ENCODE measurements at places on chromosomes 12 and 14.

- no peak for DNase-seq
Observed at GRCh38 chr12:76029982-76030340, 1.6 kb downstream of the PHLDA1 start.

GRCh38 chr14:94797887-94798286, 28.0 kb upstream of the GSC start:
- no peak for DNase-seq

DNA sequence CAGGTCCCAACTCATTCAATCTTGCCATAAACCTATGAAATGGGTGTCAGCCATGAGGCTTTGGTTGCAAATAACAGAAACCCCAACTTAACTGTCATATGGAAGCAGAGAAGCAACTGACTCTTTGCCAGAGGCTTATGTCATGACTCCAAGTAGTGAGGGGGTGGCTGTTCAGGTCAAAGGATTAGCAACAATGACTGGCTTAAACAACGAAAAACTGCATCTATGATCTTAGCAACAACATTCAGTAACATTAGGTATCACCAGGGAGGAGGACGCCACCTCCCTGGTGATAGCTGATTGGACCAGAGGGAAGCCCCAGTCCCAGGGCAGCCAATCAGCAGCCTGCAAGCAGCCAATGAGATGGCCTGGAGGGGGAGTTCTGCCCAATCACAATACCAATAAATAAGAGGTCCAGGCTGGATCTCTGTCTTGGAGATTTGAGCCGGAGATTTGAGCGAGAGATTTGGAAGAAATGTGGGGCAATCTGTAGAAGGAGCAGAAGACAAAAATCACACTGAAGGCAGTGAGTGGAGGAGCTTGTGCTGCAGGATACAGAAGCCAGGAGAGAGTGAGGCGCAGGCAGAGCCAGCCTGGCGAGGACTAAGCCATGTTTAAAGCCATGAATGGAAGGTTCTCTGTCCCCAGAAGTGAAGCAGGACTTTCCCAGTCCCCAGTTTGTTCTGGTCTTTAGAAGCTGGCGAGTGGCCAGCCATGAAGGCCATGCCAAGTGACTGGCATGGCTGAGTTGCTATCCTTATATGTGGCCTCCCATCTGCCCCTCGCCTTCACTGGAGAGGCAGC, 93.3 kb downstream of the CALM1 start:
- DNase-seq, result no peak

- peak; percentile 10 for DNase-seq
Observed at GRCh38 chr12:90075685-90076084, 367.0 kb upstream of the ATP2B1 start.

- no peak for DNase-seq
Observed at GRCh38 chr12:14611640-14612203, 44.0 kb upstream of the PLBD1 start.

- DNase-seq, result no peak
Observed at GRCh38 chr12:25940886-25941285, 17.6 kb upstream of the RASSF8 start.

DNA sequence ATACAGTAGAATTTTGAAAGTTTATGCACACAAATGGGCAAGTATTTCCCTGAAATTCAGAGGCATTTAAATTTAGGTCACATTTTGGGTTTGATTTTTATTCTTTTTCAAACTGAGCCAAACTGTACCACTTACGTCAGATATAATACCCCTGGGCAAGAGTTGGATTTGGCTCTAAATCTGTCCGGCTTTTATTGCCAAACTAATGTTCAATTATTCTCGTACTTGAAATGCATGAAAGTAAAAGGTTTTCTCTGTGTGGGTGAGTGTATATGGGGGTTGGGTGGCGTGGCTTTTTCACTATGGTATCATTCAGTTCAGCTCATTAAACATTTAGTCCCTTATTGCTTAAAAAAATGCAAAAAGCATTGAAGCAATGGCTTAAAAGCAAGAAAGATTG, 55.9 kb downstream of the SLCO1C1 start:
- DNase-seq, result no peak

DNA sequence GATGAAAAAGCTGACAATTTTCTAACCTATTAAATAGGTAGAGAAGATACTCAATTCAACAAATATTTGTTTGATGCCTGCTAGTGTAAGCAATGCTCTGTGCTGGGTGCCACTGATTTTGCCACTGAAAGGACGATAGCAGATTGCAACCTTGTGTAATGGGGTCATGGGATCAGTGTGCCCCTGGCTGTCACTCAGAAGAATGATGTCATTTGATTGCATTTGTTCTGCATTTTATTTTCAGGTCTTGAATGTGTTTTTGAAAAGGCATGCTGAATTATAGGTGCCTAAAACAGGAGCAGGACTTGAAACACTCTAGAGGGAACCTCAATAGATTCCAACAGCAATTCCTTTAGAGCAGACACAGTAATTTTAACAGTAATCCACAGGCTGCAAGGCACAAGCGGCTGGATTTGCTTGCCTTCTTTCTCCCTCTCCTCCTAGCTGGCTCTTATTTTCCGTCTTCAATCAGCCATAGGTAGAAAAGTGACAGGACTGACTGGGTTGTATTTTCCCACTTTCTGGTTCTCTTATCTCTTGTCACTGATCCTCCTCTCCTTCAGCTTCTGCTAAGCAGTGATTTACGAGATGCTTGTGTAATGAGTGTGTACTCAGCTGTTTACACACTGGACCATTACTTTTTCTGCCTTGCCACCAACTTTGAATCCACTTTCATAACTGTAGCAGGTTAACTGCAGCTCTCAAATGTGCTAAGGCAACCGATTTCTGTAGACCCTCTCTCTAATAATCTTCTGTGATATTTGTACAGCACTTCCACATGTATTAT, 4.1 kb downstream of the PLXNC1 start:
- no peak for DNase-seq

- DNase-seq, result no peak
Observed at GRCh38 chr14:65906344-65906743, 493.8 kb downstream of the FUT8 start.

GRCh38 chr14:54202288-54202687, 194.5 kb upstream of the CDKN3 start:
- no peak for DNase-seq

- DNase-seq, result no peak
Observed at GRCh38 chr12:8662593-8662992, at the start of gene MFAP5. Gene MFAP5, minus strand, starts transcription at chr12:8662826. Its CDS starts 722 bp downstream, at chr12:8662104.

- DNase-seq, result no peak
Observed at GRCh38 chr12:133046698-133047097, 9.4 kb downstream of the ZNF84 start.

GRCh38 chr12:16504200-16504599, 101.8 kb downstream of the LMO3 start:
- no peak for DNase-seq

DNA sequence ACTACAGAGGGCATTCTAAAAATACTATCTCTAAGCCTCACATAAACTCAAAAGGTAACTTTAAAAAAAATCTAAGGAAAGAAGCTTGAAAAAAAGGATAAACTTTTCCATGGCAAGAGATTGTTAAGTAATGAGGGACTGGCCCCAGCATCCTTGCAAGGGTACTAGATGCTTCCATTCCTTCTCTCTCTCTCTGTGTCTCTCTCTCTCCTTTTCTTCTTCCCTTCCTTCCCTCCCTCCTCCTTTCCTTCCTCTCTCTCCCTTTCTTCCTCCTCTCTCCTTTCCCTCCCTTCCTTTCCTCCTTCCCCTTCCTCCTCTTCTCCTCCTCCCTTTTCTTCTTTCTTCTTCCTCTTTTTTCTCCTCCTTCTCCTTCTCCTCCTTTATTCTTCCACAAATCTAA, 23.8 kb downstream of the CNTN1 start:
- no peak for DNase-seq

DNA sequence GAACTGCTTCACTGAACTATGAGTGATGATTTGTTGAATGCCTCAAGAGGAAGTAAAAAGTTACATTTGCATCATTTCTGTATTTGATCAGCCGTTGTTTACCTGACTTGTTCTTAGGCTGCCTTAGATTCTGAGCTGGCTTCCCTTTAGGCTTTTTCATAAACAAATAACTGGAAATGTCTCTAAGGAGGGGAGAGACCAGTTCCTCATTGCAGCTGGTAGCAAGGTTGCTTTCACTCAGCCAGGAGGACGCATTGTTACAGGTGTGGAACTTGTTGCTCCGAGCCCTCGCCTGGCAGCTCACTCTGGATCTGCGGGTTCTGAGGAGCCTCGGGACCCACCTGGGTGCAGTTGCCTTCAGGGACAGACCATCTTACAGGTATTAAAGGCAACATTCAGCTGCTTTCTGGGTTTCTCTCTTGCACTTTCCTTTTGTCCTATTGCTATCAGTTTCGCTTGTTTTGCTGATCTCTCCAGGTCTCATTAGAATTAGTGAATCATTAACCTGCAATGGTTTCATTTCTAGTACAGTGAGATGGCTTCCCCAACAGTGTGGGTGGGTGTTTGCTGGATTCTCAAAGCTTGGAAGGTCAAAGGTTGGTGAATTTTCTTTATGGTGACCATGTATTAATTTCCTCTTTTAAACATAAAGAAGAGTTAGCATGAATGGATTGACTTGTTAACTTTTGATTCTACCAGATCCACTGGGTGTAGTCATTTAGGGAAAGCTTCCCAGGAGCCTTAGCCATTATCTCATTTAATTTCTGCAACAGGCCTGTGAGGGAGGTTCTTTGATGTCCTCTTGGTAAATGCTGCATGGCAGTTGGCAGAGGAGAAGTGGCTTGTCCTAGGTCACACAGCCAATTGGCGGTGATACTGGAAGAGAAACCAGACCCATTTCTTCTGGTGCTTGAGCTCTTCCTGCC, at the start of gene PLEKHG7:
TSS of gene PLEKHG7 (plus strand) at position 236 of the 926 bp plus-strand sequence. CDS start 3,643 bp downstream, outside the sequence.
- no peak for DNase-seq

DNA sequence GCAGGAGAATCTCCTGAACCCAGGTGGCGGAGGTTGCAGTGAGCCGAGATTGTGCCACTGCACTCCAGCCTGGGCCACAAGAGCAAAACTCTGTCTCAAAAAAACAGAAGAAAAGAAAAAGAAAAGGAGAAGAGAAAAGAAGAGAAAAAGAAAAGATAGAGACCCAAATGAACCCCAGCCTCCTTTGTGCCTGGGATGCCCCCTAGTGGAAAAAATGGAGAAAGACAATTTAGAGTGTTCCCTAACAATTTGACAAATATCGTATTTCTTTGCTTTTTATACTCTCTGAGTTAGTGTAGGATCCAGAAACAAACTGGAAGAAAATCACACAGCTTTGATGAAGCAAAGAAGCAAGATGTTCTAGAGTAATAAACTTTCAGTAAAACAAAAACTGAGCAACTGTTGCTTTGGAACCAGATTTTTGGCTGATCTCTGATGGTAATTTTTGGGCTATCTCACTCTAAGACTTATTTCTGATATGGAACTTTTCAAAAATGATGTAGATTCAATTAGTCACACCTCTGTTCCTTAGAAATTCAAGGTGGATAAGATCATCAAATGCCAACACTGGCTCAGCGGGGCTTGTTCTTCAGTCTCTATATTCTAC, 18.6 kb upstream of the PRKAB1 start:
- no peak for DNase-seq

DNA sequence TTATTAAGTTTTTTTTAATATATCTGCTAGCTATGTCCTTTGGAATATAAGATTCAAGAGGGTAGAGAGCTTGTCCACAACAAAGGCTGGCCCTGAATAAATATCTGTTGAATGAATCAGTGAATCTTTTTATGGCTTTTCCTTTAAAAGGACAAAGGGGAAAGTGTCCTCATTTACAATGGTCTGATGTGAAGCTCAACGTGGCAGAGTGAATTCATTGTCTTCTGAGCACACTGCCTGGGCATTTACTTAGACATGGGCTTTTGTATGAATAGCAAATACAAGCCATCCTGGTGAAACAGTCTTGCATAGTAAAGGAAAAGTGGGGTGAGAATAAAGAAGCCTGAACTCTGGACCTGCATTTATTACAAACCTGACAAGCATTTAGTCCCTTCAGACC, 201.2 kb downstream of the NELL2 start:
- no peak for DNase-seq

DNA sequence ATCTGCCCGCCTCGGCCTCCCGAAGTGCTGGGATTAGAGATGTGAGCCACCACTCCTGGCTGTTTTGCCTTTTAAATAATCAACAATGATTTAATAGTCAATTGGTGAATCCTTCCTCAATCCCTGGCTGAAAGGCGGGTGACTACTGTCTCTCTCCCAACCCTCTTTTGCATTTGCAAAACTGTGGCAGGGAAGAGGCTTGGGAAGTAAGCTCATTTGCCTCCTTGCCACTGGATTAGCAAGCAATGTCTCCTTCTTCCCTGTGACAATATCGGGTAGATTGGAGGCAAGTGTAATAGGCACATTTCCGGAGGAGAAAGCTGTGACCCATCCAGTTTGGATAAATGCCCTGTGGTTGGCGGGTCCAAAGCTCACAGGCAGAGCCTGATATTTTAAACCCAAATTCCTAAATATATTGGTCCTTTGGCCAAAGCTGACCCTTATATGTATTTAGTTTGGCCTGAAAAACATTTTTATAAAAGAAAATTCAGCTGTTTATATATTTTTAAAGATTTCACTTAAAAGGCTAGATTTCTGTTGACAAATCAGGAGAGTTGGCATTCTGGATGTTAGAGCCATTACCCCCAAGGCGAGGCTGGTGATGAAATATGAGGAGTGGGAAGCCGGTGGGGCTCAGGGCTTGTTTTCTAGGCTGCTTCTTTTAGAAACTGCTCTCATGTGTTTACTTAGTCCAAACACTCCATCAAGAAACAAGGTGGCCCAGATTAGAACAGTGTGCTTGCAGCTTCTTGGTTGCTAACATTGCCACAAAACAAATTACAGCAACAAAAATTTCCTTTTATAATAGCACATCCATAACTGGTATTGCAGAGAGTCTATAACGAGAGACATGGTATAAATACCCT, 646.9 kb upstream of the TMEM132C start:
- no peak for DNase-seq

DNA sequence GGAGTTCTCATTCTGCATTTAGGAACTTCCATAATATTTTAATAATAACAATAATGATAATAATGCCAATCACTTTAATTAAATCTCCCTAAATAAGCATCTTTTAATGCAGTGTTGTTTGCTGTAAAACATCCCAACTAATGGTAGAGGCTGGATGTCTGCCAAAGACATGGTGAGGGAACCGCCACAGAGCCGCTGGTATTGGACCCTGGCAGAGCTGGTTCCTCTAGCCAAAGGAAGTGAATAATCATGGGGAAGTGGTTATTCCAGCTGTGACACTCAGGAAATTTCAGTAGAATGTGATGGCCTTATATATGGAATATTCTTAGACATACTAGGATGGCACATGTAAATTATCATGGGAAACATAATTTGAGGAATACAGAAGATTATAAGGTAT, 483.3 kb downstream of the ZFP36L1 start:
- DNase-seq, result no peak

GRCh38 chr12:4268329-4269181, 5.0 kb upstream of the CCND2 start:
- DNase-seq, result peak; percentile 60

GRCh38 chr14:71165121-71166031, 258.1 kb downstream of the PCNX1 start:
- DNase-seq, result no peak

- no peak for DNase-seq
Observed at GRCh38 chr14:58765418-58765831, 127.7 kb downstream of the DACT1 start.

DNA sequence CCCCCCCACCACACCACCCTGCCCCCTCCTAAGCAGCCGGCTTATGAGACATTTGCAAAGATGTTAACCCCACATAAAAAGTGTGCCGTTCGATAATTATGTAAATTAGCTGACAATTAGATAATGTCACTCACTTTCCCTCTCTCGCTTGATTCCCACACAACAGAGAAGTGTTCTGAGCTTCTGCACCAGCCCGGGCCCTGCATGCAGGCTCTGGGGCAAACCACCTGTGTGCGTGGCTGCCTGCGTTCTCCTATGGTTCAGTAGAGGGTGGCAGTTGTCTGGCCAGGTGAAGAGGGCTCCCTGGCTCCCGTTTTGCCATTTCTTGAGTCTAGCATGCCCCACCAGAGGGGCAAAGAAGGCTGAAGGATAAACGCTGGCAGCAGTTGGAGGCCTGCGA, 68.0 kb downstream of the NRXN3 start:
- no peak for DNase-seq

All from CD4-positive, alpha-beta memory T cell (primary cell).